ENCODE measurements at places on chromosomes 5 and 9. TPM values are rescaled to one million over a fixed set of nuclear protein-coding genes. Genes with fewer than 3 reads are reported as not detected.

REXO4 gene
- polyA plus RNA-seq, result 14.3 TPM

GRIN3A gene
- not detected for polyA plus RNA-seq

SLC25A25 gene
- polyA plus RNA-seq, result 8.1 TPM

GLDC gene
- polyA plus RNA-seq, result 0.31 TPM

INSYN2B gene
- polyA plus RNA-seq, result not detected

PHF24 gene
- not detected for polyA plus RNA-seq

CARD6 gene
- 4.0 TPM for polyA plus RNA-seq

ACOT12 gene
- polyA plus RNA-seq, result not detected

C9orf50 gene
- not detected for polyA plus RNA-seq

FOXD4 gene
- not detected for polyA plus RNA-seq

NOXA1 gene
- polyA plus RNA-seq, result 20.5 TPM

ADAMTS2 gene
- 3.5 TPM for polyA plus RNA-seq

SPARC gene
- 86.7 TPM for polyA plus RNA-seq

CENPH gene
- polyA plus RNA-seq, result 3.7 TPM

PPIC gene
- polyA plus RNA-seq, result 6.9 TPM

PCDHGA9 gene
- polyA plus RNA-seq, result 0.25 TPM

OR13C5 gene
- polyA plus RNA-seq, result not detected

GABRA1 gene
- polyA plus RNA-seq, result 0.75 TPM

WDR38 gene
- not detected for polyA plus RNA-seq

NTRK2 gene
- 0.15 TPM for polyA plus RNA-seq

DENND4C gene
- polyA plus RNA-seq, result 9.3 TPM

LPAR1 gene
- polyA plus RNA-seq, result 7.4 TPM

CTXN3 gene
- not detected for polyA plus RNA-seq

PRDM12 gene
- not detected for polyA plus RNA-seq

COL15A1 gene
- 12.0 TPM for polyA plus RNA-seq

ITGA2 gene
- 3.7 TPM for polyA plus RNA-seq

RPL7A gene
- 3,368 TPM for polyA plus RNA-seq

ARID3C gene
- not detected for polyA plus RNA-seq

SYNPO gene
- polyA plus RNA-seq, result 12.6 TPM

FAM151B gene
- polyA plus RNA-seq, result not detected

SLC34A1 gene
- not detected for polyA plus RNA-seq

GALT gene
- 33.1 TPM for polyA plus RNA-seq

PPP2R2B gene
- 0.75 TPM for polyA plus RNA-seq

PROB1 gene
- polyA plus RNA-seq, result 0.76 TPM

ZNF354B gene
- 2.1 TPM for polyA plus RNA-seq

PCDHGC3 gene
- polyA plus RNA-seq, result 20.0 TPM

FBP2 gene
- polyA plus RNA-seq, result 22.0 TPM

GABRG2 gene
- polyA plus RNA-seq, result 0.06 TPM
